ENCODE measurements at places on chromosomes 2 and 18.

DNA sequence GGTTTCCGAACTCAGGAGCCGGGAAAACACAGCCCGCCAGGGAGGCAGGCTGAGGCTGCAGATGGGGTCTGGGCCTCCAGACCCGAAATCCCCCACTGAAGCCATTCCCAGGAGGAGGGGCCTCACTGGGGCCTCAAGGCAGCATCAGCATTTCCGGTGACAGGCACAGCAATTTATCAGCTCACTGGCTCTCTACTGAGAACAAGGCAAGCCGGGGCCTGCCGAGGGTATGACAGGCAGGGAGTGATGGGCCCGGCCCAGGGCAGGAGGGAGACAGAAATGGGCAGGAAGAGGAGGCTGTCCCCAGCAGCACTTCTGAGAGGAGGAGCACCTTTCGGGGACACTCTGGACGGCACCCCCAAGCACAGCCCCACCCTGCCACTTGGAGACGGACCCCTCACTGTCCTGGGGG, 12.5 kb downstream of the SDC1 start:
- no peak for DNase-seq

GRCh38 chr2:134453476-134453875, 199.6 kb downstream of the MGAT5 start:
- DNase-seq = no peak

GRCh38 chr2:172964511-172965139, 111.0 kb upstream of the MAP3K20 start:
- no peak for DNase-seq

DNA sequence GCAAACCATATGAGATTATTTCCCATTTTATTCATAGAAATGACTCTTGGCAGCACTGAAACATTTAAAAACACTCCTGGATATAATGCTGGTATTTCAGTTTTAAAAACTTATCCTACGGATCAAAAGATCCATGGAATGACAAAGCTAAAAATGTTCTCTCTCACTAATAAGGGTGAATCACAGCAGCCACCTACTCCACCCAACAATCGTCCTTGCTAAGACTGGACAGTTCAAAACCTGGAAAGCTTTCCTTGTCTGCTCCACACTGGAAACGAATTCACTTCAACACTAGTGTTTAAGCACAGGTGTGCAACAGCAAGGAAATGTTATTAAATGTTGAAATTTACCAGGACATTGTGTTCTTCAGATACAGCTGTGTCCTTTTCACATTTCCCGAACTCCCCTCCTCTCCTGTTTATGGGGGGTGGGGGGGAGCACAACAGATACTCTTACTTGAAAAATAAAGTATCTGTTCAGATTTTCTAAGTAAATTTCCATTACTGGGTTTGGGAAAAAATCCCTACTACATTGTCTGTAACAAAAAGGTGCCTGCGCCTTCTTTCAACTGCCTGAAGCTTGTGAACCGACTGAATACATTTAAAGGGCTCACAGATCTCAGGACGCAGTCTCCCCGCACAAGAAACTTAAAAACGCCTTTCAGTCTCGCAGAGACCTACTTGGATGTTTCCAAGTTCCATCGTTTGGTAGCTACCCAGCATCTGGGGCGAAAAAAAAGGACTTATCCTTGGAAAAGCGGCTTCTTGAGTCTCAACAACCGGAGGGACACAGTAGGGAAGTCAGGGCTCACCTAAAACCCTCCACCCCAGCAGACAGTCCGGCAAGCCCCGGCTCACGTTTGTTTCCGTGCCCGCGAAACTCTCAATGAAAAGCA, 1.3 kb downstream of the YWHAQ start:
- DNase-seq = no peak

- DNase-seq = no peak
These were observed 683 bp upstream of the ENOSF1 start for GRCh38 chr18:713135-713490.
